ENCODE measurements at places on chromosomes 4 and X. TPM values are rescaled to one million over a fixed set of nuclear protein-coding genes. Genes with fewer than 3 reads are reported as not detected.

DNA sequence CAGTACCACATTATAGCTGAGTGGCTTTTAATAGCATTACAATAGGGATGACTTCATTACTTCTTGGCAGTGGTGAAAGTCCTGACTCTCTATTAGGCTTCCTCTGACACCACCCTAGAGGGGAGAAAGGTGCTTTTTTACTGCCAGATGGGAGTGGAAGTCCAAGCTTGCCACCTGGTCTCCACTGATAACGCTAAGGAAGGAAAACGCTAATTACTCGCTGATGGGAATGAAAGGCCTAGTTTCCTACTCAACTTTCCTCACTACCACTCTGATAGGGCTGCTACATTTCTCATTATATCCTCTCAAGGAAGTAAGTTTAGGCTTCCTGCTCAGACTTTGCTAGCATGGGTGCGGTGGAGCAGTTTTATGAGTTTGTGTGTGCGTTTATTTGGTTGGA lies 62.3 kb upstream of the PAGE3 start:
- peak; percentile 11 for DNase-seq
- H3K36me3 ChIP-seq, result no peaks in the 10 kb centered on the region
- no peaks in the 10 kb centered on the region for H3K4me1 ChIP-seq
- no peaks in the 10 kb centered on the region for H3K27me3 ChIP-seq

Gene MAGEC2
- total RNA-seq, result not detected

DNA sequence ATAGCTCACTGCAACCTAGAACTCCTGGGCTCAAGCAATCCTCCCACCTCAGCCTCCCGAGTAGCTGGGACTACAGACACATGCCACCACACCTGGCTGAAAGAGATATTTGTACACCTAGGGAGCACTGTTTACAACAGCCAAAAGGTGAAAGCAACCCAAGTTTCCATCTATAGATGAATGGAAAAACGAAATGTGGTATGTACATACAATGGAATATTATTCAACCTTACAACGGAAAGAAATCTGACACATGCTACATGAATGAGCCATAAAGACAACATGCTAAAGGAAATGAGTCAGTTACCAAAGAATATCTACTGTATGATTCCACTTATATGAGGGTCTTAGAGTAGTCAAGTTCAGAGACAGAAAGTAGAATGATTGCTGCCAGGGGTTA lies 52.2 kb downstream of the ABCG2 start:
- H3K36me3 ChIP-seq, result no peaks in the 10 kb centered on the region
- DNase-seq, result no peak
- peaks cover 20% of the 10 kb centered on the region for H3K4me1 ChIP-seq
- H3K27me3 ChIP-seq, result no peaks in the 10 kb centered on the region
- no peak overlapping the region for H3K27ac ChIP-seq

Gene DCAF12L1
- not detected for total RNA-seq

Gene ZNF732
- total RNA-seq, result not detected

Gene ARHGAP24
- total RNA-seq, result 4.2 TPM

Gene RS1
- not detected for total RNA-seq

Gene PHKA1
- total RNA-seq, result 1.8 TPM

Gene GLRA2
- total RNA-seq, result not detected

All from transverse colon (tissue), 4 donors.